ENCODE measurements at places on chromosomes 7 and 10.

GRCh38 chr10:69665474-69666320 lies 35.6 kb downstream of the FAM241B start:
- DNase-seq = no peak

GRCh38 chr10:65950075-65950474 lies 975.8 kb upstream of the LRRTM3 start:
- no peak for DNase-seq

DNA sequence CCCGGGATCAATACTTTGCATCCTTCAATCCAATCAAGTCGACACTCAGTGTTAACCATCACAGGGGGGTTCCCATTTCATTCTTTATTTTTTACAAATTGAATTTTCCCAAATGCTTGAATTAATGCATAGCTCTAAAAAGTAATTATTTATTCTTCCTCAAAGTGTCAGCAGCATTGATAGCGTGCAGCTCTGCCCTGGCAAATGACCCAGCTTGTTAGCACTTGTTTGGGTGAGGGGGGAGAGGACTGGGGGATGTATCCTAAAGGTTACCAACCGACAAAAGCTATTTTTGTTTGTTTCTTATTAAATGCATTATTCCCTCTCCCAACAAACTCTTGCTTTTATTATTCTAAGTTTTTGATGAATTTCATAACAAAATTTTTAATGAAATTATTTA lies 27.0 kb upstream of the ELMO1 start:
- DNase-seq = no peak

GRCh38 chr10:51171946-51172345 lies 97.7 kb downstream of the PRKG1 start:
- DNase-seq = no peak
